K562 (cell line): ENCODE measurements at places on chromosomes 16 and 17. TPM values are rescaled to one million over a fixed set of nuclear protein-coding genes. Genes with fewer than 3 reads are reported as not detected.

DNA sequence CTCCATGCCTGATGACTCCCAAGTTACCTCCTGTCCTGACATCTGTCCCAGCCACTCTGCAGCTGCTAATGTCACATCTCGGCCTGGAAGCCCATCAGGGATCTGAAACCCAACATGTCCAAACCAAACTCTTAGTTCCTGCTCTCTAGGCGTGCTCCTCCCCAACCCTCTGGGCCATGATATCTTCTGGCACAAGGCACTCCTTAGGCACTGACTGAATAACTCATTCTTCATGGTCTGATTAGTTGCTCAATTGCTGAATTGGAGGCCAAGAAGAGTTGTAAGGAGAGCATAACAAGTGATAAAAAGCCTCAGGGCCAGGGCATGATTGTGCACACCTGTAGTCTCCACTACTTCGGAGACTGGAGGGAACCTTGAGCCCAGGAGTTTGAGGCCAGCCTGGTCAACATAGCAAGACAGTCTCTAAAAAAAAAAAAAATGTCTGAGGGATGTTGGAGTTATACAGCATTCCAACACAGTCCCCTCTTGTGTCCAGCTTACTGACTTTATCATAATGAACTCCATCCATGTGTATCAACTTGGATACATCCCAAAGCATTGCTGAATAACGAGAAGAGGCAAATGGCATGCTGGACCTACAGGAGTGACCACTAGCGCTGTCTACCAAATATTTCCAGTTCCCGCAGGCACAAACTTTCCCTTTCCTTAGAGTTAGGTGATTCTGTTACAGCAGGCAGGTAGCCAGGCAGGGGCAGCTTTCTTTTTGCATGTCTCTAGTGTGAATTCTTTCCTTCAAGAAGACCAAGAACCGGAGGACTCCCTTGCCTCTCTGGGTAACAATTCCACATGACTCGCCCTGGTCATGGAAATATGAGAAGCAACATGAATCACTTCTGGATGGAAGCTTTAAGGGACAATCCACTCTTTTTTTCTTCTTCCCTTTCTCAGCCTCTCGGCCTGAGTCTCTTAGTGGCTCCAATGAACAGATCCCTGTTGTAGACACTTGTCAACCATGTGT lies 18.1 kb upstream of the SHCBP1 start:
- no peak for DNase-seq

GRCh38 chr17:72498364-72499210 lies 377.8 kb downstream of the SOX9 start:
- DNase-seq = no peak

GUCY2D gene
- polyA plus RNA-seq = 0.03 TPM in 1 of 2 replicates, not detected in the other

GRCh38 chr16:86117235-86117634 lies 218.3 kb downstream of the IRF8 start:
- no peak for DNase-seq

- peak; percentile 73 for DNase-seq
Measured at GRCh38 chr17:41811549-41812380, at the start of gene P3H4. P3H4 (minus strand) TSS chr17:41811949; CDS start chr17:41811915, 34 bp downstream.

- peak; percentile 51 for DNase-seq
Measured at GRCh38 chr16:71311553-71312158, 22.5 kb upstream of the CMTR2 start.

- DNase-seq = no peak
Measured at GRCh38 chr17:35449371-35449931, 885 bp upstream of the SLFN13 start.

DBNDD1 gene
- polyA plus RNA-seq = 9.5 and 10.8 TPM in 2 replicates

GRCh38 chr16:81415751-81416150 lies 28.9 kb upstream of the CMIP start:
- DNase-seq = no peak

GRCh38 chr16:9155871-9156270 lies 64.4 kb downstream of the HAPSTR1 start:
- DNase-seq = no peak

DNA sequence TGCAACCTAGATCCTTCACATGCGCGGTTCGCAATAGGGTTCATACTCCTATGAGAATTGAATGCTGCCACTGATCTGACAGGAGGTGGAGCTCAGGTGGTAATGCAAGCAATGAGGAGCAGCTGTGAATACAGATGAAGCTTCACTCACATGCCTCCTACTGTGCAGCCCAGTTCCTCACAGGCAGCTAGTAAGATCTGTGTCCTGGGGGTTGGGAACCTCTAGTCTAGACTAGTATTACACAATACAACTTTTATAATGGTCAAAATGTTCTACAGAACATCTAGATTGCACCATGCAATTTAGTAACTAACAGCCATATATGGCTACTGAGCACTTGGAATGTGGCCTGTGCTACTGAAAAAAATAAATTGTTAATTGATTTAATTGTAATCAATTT lies 26.7 kb downstream of the ABCA5 start:
- no peak for DNase-seq

ATP2A1 gene
- 1.4 and 1.8 TPM in 2 replicates for polyA plus RNA-seq

CBFA2T3 gene
- polyA plus RNA-seq = 34.3 and 35.3 TPM in 2 replicates

PRCD gene
- polyA plus RNA-seq = 0.21 TPM in 1 of 2 replicates, not detected in the other

DNA sequence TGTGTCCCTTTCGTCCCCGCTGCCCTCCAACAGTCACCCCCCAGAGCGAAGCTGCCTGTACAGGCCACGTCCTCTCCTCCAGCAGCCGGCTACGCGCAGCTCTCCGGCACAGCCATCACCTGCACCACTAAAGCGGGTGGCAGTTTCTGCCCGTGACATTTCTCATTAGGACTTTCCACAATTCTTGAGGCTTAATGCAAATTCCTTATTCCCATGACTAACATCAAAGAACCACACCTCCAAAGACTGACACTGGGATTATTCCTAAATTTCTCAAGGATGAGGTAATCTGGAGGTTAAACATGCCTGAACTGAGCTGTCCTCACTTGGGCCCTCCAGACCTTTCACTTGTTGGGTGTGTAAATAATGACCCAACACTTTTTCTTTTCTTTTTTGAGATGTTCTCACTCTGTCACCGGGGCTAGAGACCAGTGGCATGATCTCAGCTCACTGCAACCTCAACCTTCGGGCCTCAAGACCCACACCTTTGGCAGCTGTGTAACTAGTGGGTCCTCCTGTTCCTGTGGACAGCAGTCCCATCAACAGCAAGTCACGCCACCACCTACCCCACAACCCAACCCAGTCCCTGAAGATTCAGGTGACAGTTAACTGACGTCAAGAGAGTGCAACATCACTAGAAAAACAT lies 11.7 kb downstream of the ANKRD11 start:
- DNase-seq = no peak

DNA sequence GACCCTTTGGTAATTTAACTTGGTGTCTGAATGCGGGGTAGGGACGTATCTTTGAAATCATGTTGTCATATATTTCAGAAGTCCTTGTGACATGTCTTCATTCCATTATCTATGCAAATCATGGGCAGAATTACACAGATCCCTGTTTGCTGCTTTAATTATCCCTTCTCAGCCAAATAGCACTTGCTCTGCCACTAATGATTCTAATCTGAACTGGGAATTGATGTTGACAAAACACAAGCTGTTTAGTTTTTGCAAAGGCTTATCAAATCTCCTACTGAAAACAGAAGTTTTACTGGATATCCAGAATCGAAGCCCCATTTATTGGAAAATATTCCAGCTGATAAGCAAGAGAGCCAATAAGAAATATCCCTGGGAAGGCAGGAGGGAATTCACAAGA lies 205.9 kb upstream of the COX10 start:
- DNase-seq = no peak

P2RX5 gene
- 0.49 and 1.2 TPM in 2 replicates for polyA plus RNA-seq

GCGR gene
- polyA plus RNA-seq = not detected in 2 replicates

- DNase-seq = no peak
Measured at GRCh38 chr16:87152221-87152755, 164.9 kb downstream of the C16orf95 start.

- DNase-seq = no peak
Measured at GRCh38 chr17:36884495-36885152, 52.7 kb upstream of the LHX1 start.

- no peak for DNase-seq
Measured at GRCh38 chr17:28555022-28555421, 2.6 kb upstream of the UNC119 start.

DNA sequence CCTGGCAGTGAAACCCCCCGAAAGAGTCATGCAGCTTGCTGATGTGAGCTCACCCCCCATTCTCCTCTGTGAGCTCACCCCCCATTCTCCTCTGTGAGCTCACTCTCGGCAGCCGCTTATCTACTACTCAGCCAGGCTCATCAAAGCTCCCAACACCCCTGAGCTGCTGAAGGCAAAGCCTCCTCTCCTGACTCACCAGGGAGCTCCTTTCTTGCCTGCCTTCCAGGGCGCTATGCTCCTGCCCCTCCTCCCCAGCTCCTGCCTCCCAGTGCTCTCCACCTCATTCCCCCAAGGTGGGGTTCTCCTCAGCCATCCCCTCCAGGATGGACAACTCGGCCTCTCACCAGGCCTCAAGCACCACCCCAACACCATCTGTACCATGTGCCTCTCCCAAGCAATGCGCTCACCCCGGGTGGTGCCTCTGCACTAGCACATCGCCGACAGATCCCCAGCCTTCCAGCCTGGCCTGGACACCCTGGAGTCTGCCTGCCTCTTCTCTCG lies 27.7 kb upstream of the FAAP100 start:
- peak; percentile 43 for DNase-seq

DNA sequence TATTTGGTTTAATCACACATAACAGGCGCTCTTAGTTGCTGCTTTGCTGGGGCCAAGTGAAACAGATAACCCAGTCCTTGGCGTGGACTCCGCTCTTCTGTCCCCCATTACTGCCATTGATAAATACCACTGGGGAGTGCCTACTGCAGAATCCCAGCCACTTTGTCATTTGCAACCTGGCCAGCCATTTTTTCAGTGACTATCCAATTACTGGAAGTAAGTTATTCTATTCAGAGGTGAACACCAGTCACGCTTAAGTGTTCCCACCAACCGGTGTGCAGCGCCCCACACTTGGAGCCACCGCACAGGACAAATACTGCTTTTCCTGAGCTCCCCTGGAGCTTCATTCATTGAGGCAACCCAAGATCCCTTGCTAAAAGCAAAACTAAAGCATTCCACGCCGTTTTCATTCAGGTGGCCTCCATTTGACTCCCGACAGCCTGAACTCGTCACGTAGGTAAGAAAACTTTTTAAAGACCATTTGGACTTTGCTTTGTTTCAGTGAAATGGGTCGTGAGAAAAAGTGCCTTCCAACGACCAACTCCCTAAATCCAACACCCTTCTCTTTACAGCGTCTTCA lies 1.8 kb downstream of the USP7 start:
- peak; percentile 57 for DNase-seq

SLC47A2 gene
- not detected in 2 replicates for polyA plus RNA-seq

DNA sequence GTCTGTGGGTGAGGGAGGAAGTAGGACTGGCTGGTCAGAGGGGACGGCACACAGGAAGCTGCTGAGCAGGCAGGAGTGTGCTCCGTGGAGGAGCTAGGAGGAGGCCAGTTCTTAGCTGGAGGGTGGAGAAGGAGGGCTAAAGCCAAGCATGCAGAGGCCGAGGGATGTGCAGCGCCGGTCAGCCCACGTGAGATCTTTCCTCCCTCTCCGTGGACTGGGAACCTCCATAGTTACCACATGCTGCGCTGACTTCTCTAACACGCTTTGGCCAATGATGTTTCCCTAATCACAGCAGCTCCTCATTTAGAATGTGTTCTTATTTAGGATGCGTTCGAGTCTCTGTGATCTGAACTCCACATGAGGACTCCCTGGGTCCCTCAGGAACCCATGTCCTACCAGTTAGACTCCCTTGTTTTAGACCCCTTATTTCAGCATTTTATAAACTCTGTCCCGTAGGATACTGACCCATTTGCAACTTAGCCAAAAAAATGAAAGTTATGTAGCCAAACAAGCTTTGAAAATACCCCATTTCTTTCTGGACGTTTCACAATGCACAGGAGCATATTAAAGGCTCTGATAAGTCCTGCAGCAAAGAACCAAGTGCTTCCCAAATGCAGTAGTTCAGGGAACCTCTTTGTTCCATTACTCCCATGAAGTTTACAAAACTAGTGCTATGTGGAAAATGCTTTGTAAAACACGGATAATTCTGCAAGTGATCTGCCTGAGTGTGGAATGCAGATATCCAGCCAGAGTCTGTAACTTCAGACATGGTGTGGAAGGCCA lies 51.4 kb downstream of the IRF8 start:
- no peak for DNase-seq

GRCh38 chr16:83134638-83135037 lies 507.9 kb downstream of the CDH13 start:
- no peak for DNase-seq

DUXB gene
- not detected in 2 replicates for polyA plus RNA-seq

- no peak for DNase-seq
Measured at GRCh38 chr17:31830971-31831858, 27.8 kb downstream of the COPRS start.

GRCh38 chr16:24539850-24540601 lies 660 bp downstream of the RBBP6 start:
- DNase-seq = peak; percentile 36

MVP gene
- 0.66 and 1.1 TPM in 2 replicates for polyA plus RNA-seq

DNA sequence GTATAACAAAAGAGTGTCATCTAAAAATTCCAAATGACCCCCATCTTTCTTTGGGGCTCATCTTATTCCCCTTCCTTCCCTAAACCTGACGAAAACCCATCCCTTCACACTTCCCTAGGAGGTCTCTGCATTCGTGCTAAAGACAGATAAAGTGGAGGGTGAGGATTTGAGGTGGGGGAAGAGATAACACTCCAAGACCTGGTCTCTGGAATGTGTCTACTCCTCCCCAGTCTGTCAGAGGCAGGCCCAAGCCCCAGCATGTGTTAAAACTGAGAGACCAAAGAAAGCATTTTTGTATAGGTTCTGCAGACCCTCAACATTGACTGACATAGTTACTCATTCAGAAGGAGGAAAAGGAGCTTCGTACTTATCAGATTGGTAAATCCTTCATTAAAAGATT lies 11.0 kb upstream of the LHX1 start:
- no peak for DNase-seq

KCNJ16 gene
- 0.01 TPM in 1 of 2 replicates, not detected in the other for polyA plus RNA-seq

KRTAP9-8 gene
- polyA plus RNA-seq = not detected in 2 replicates

DNA sequence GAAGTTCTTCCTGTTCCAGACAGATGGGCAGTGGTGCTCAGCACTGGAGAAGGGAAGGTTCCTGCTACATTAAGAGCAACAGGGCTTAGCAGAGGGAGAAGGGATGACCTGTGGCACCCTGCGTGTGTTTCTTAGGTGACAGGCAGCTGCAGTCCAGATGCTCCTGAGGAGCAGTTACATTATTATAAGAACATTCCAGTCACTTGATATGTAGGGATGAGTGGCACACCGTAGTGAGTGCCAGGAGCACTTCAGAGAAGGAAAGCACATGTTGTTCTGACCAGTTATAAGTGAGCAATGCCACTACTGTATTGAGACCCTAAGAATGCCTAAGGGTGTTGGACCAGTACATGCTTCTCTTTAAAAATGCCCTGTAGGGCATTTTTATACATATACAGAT lies 39.9 kb upstream of the MRC2 start:
- no peak for DNase-seq

TBX2 gene
- polyA plus RNA-seq = not detected in 2 replicates

- no peak for DNase-seq
Measured at GRCh38 chr16:58732545-58733247, 1.4 kb downstream of the GOT2 start.

DNA sequence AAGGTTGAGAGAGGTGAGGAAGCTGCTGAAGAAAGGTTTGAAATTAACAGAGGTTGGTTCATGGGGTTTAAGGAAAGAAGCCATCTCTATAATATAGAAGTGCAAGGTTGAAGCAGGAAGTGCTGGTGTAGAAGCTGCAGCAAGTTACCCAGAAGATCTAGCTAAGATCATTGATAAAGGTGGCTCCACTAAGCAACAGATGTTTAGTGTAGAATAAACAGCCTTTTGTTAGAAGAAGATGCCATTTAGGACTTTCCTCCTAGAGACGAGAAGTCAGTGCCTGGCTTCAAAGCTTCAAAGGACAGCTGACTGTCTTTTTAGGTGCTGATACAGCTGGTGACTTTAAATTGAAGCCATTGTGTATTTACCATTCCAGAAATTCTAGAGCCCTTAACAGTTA lies 29.3 kb downstream of the GOSR1 start:
- no peak for DNase-seq

KRTAP4-3 gene
- not detected in 2 replicates for polyA plus RNA-seq
